ENCODE measurements at places on chromosomes 12 and 14.
A peak's percentile ranks its signal among the peaks of the same experiment; 100 is the strongest.

DNA sequence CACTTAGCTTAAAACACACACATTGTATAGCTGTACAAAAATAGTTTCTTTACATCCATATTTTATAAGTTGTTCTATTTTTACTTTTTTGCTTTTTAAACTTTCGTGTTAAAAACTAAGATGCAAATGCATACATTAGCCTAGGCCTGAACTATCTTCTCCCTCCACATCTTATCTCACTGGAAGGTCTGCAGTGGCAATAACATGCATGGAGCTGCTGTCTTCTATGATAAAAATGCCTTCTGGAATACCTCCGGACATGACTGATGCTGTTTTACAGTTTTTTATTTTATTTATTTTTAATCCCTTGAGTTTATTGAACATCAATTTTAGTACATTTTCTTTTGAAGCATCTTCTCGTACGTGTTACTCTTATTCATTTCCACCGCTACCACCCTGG is 112.3 kb upstream of the TSPAN8 start:
- H3K27ac ChIP-seq, result no peak overlapping the region
- H3K27me3 ChIP-seq, result no peaks in the 10 kb centered on the region
- H3K36me3 ChIP-seq, result no peaks in the 10 kb centered on the region
- no peak overlapping the region for H3K4me3 ChIP-seq
- no peak for DNase-seq

GRCh38 chr12:108933949-108934348 is 54.1 kb downstream of the DAO start:
- DNase-seq, result no peak
- no peak overlapping the region for H3K27ac ChIP-seq
- H3K4me3 ChIP-seq, result no peak overlapping the region
- no peaks in the 10 kb centered on the region for H3K36me3 ChIP-seq

DNA sequence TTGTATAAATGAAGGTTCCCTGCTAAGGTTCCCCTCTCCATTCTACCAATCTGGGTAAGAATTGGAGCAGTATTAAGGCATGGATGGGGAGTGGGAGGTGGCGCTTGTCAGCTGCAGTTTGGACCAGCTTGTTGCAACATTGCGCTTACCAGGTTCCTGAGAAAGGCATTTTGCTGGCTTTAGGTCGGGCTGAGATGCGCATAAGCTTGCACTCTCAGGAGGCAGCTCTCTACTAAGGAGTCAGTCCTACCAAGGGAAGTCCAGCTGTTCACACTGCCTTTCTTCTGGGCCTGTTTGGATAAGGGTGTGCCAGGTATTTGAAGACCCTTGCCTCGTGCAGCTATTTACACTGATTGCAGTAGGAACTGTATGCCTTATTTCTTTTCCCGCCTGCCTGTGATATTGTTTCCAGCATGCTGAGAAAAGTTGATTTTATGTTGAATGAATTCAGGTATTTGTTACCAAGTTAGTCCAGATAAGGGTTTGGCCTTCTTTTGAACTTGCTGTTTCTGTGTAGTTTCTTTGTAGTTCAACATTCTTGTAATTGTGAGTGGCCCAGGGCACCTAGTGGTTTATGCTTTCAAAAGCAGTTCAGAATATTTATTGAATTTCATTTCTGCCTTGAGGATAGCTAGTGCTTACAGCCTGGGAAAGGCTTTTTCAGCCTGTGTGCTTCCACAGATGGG is 2.6 kb downstream of the MLEC start:
- peaks cover 26% of the 10 kb centered on the region for H3K4me1 ChIP-seq
- no peak for DNase-seq
- H3K4me3 ChIP-seq, result 0 out of 2 replicates have a peak overlapping the region, but pooled peaks have one; percentile 4
- peaks cover 22% of the 10 kb centered on the region for H3K36me3 ChIP-seq

DNA sequence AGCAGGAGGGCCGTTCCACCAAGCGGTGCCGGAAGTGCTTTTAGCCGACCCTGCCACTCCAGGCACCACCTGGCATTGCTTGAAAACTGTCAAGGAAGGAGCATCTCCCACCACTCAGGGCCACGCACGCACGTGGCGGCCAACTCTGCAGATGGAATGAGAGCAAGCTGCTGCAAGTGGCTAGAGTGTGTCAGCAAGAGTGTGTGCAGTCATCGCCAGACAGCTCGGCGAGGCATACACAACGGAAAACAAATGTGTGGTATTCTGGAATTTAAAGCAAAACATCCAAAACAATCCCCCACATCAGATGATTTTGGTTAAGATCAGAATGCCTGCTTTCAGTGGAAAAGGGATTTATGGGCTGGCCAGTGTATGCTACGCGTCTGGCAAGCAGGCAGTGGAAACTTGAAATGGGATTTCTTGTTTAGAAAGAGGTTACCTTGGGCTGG is 11.2 kb downstream of the CD9 start:
- no peak overlapping the region for H3K27ac ChIP-seq
- no peaks in the 10 kb centered on the region for H3K27me3 ChIP-seq
- no peak overlapping the region for H3K4me3 ChIP-seq
- no peaks in the 10 kb centered on the region for H3K36me3 ChIP-seq
- peaks cover 42% of the 10 kb centered on the region for H3K4me1 ChIP-seq

DNA sequence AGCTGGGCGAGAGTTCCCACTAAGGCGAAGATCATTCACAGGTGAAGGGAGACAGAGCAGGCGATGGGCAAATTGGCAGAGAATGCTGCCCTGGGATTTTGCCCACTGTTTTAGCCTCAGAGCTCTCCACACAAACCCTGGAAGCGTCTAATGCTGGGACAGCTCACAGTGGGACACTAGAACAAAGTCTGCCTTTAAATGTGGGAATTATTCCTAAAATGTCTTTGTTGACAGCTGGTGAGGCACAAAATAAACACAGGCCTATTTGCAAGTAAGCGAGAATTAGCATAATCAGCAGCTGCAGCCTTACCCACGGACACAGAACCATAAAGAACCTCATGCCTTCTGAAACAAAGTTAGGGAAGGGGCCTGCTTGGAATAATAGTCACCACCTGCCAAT is 824.5 kb downstream of the AACS start:
- no peaks in the 10 kb centered on the region for H3K4me1 ChIP-seq
- no peaks in the 10 kb centered on the region for H3K27me3 ChIP-seq
- no peak overlapping the region for H3K4me3 ChIP-seq
- H3K36me3 ChIP-seq, result no peaks in the 10 kb centered on the region
- no peak for DNase-seq

DNA sequence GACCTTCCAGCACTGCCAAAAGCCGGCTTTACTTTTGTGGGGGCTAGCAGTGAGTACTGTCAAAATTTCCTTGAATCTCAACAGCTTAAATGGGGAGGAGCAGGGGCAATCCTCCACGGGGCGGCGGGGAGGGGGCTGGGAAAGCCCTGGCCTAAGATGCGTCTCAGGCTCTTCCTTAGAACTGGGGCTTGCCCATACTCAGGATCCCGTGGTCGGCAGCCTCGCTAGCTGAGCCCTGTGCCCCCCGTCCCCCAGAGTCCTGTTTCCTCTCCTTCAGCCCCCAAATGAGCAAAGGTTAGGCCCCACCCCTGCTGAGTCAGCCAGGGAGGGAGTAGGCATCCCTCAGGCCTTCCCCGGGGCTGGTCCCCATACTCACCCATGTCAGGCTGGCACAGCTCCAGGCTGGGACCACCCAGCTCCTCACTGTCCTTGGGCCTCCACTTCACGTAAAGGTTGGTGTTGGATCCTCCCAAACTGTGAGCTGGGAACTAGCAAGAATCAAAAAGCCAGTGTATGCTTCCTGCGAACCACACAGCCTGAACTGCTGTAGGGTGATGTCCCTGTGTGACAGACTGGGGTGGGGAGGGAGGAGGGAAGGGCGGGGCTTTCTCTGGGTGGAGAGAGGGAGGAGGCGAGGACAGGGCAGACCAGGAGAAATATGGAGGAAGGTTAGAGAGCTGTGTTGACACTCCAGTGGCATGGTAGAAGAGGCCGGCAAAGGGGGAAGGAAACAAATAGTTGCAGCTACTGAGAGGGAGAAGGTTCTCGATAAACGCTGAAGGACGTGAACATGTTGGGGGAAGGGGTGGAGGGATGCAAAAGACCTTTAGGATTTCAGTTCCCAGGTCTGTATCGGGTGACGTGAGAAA is 5.9 kb upstream of the BAZ2A start:
- no peaks in the 10 kb centered on the region for H3K27me3 ChIP-seq
- H3K27ac ChIP-seq, result peak overlapping the region; percentile 88
- DNase-seq, result peak; percentile 83
- peaks cover 24% of the 10 kb centered on the region for H3K36me3 ChIP-seq
- peaks cover 68% of the 10 kb centered on the region for H3K4me1 ChIP-seq
- peak overlapping the region; percentile 93 for H3K4me3 ChIP-seq

DNA sequence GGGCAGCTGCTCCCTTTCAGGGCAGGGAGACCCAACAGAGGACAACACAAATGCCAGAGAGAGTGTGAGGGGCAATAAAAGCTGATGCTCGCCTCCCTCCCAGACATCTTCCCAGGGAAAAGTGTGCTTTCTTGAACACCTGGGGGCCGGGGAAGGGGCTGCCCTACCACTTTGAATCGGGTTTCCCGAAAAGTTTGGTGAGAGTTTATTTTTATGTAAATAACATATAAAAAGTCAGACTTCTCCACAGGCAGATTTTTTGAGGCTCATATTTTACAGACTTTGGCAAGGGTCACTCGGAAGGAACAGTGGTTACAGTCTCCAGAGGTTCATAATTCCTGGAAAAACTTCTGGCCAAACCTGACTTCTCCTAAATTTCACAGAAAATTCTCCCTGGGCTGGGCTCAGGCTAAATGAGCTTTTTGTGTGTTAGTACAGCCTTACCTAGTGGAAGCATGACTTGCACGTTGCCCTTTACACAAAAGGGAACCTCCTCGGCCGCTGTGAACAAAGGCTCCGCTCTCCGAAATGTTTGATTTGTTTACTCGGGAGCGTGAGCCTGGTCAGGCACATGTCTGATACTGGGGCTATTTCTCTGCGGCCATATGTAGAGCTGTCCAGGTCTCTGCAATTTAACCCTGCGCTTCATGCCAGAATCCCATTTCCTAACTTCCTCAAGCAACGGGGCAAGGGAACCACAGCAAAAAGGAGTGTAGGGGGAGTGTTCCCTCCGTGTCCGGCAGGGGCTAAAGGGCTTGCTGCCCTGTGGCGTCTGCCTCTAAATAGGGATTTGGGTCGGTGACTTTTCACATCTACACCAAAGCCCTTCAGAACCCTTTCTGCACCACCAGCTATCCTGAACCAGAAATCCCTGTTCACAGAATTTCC is 3.4 kb downstream of the RTL1 start:
- H3K4me3 ChIP-seq, result no peak overlapping the region
- no peak for DNase-seq
- no peak overlapping the region for H3K27ac ChIP-seq
